Fibroblast of mammary gland (primary cell): ENCODE measurements at places on chromosomes 4 and X.

DNA sequence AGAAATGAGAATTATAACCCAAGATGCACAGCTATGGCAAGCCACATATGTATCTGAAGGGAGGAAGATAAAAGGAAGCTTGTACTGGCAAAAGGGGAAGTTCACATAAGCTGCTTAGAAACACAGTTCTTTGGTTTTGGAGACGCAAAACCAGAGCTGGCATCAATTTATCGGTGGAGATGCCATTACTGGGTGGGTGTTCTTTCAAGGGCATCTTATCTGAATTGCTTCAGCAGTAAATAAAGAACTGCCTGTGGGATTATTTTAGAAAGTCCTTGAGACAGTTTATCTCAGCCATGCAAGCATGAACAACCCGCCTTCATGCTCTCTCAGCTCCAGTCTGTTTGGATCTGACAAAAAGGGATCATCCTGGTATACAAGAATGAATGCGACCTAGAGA lies 60.8 kb downstream of the DDX60 start:
- DNase-seq: no peak

DNA sequence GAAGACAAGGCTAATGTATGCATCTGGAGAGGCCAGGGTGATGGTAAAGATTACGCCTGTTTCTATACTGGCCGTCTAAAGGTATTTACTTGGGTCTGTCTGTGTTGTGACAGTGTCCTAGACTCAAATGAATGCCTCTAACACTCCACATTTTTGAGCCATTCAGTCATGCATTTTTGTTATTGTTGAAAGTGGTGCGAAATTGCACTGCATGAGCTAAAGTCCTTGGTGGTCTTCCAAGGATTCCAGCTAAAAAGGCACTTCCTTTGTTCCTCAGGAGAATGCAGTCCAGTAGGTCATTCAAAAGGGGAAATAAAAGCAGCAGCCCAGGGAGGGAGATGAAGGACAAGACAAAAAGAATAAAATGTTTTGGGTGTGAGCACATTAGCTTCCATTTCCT lies 3.0 kb downstream of the GPC4 start:
- peak; percentile 38 for DNase-seq

DNA sequence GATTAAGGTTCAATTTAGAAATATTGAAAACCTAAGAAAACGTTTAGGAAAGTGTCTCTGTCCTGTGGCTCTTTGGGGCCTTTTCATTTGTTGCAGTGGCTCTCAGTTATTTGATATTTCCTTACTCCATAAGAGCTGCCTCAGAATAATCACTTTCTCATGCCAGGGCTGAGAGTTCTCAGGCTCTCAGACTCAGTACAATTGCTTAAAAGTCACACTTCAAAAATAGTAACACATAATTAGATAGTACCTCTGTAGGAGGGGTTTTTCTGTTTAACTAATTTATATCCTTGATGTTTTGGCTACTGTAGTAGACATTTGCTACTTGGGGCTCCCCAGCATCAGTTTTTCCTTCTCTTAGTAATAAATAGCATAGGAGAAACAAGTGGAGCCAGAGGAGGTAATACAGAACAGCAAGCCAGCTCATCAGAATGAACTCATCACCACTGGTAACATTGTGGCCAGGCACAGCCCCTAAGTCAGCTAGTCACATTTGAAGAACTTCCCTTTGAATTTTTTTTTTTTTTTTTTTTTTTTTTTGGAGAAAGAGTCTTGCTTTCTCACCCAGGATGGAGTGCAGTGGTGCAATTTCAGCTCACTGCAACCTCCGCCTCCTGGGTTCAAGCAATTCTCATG lies 8.0 kb upstream of the HNRNPD start:
- DNase-seq: peak; percentile 30

DNA sequence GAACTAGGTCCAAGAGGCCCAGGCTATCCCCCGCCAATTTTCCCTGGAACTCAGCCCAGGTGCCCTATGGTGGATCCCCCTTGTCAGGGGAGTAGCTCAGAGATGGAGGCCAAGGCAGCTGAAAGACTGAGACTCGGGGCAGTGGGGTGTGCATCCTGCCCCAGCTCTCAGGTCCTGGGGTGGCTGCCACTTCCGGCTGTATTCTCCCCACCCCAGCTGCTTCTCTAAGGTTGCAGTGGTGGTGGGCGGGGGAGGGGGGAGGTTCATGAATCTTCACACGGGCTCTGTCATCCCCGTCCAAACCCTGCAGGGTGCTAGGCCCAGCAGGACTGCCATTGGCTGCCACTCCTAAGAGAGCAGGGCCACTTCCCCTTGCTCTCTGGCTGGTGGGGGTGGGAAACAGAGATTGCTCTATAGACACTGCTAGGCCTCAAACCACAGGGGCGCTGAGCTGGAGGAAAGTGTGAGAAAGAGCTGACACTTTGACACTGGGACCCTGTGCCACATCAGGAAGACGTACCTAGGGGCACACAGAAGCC lies 1.5 kb downstream of the SASH3 start:
- no peak for DNase-seq

- DNase-seq: peak; percentile 23
These were observed 114.6 kb downstream of the TBCK start for GRCh38 chr4:106201373-106201772.

DNA sequence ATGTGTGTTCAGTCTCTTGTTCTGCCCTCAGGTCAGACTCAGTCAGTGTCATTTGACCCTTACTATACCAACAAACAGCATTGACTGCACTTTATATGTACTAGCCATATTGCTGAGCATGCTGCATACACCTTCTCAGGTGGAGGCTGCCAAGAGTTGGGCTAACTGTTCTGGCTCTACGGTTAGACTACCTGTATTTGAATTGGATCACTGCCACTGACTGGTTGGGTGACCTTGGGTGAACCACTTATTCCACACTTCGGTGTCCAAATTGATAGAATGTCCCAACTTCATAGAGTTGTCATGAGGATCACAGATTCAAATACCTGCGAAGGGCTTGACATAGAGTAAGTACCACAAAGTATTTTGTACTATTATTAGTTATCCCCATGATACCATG lies 91.2 kb upstream of the GPR50 start:
- DNase-seq: no peak

DNA sequence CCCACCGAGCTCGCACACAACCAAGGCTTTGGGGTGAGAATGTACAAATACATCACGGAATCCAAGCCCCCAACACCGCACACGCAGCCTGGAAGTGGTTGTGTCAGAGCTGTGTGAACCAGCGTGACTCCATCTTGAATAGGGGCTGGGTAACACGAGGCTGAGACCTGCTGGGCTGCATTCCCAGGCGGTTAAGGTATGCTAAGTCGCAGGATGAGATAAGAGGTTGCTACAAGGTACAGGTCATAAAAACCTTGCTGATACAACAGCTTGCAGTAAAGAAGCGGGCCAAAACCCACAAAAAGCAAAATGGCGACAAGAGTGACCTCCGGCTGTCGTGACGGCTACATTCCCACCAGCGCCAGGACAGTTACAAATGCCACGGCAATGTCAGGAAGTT lies 258.4 kb downstream of the DHRSX start:
- DNase-seq: no peak

DNA sequence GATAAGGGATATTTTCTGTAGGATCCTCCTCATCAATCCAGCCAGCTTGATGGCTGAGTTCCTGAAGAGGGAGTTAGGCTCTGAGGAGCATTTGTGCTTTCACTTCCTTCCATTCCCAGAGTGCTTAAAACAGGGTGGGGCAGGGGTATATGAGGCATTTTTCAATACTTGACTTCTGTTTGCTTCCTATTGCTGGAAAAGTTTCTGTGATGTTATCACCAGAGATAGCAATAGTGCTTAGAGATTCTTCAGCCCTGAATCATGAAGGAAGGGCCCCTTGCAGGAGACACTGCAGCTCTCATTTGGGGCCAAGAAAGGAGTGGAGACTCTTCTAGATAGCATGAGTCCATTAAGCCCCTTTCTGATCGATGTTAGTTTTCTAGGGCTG lies 166.7 kb upstream of the RPS6KA3 start:
- no peak for DNase-seq

DNA sequence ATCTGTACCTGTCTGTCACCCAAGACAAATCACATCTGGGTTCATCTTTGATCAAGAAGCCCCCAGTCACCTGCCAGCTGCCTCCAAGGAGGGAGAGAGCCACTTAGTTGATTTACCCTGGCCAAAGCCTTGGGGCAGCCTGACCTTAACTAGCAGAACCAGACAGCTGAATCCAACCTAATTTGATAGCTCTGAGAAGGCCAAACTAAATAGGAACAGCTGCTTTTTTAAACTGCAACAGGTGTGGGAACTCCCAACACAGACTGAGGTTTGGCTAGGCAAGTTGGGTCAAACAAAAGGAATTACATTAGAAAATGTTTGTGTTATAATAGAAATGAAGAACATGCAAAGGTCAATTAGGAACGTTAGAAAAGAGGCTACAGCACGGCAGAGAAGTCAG lies 375.7 kb downstream of the NLGN4X start:
- DNase-seq: no peak

DNA sequence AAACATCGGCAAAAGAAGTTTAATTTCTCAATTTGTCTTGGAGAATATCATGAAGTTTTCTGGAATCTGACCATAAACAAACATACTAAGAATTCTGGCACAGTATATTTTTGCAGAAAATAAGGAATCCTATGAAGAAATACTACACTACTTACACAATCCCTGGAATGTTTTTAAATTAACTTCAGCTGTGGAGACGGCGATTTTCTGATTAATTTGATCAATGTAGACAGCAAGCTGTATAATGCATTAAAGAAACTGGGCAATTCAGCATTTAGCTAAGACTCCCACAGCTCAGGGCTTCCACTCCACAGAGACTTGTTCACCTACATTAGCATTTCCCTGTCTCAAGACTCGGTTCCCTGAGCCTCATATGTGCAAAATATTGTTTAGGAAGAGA lies 12.2 kb downstream of the EGFL6 start:
- DNase-seq: peak; percentile 60

DNA sequence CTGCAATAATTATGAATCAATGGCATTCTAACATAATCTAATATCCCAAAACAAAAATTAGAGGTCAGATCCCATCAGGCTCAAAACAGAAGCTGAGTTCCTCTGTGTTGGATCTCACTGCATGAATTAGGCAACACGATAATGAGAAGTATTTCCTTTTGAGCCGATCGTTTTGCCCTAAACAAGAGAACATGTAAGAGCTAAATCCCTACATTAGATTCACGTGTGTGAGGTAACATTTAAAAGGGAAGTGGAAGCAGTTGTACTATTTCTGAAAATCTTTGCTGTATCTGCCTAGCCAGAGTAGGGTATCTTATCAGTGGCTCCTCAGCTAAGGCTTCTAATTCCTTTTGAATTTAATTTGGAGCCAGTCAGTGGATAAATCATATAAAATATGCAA lies 115.6 kb downstream of the C4orf51 start:
- DNase-seq: no peak

- DNase-seq: no peak
These were observed 330.5 kb downstream of the ARHGAP10 start for GRCh38 chr4:148062301-148062950.

DNA sequence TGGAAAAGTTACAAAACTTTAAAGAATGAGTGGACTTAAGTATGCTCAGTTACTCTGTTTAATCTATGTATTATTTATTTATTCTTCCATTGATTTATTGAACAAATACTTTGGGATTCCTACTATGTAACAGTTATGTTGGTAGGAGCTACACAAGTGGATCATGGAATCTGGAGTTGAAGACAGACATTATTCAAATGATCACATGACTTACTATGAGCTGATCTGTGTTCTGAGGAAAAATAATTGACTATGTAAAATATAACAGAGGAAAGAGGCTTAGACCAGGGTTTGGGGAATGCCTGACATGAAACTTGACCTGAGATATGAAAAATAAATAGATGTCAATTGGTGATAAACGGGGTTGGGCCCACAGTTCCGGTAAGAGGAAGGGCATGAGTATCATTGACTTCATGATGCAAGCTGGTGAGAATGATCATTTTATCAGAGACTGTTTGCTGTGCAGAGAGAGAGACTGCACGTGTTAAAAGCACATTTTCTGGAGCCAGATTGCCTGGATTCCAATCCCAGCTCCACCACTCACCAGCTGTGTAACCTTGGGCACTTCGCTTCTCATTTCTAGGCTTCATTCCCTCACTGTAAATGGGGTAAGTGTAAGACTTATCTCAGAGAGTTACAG lies 179.0 kb downstream of the SPCS3 start:
- DNase-seq: no peak
